ENCODE measurements at places on chromosomes 6 and 20.
A peak's percentile ranks its signal among the peaks of the same experiment; 100 is the strongest.

- DNase-seq = no peak
Observed at GRCh38 chr6:16704401-16705045, 56.7 kb downstream of the ATXN1 start.

- no peak for DNase-seq
Observed at GRCh38 chr6:117666881-117667280, 8.4 kb upstream of the NUS1 start.

DNA sequence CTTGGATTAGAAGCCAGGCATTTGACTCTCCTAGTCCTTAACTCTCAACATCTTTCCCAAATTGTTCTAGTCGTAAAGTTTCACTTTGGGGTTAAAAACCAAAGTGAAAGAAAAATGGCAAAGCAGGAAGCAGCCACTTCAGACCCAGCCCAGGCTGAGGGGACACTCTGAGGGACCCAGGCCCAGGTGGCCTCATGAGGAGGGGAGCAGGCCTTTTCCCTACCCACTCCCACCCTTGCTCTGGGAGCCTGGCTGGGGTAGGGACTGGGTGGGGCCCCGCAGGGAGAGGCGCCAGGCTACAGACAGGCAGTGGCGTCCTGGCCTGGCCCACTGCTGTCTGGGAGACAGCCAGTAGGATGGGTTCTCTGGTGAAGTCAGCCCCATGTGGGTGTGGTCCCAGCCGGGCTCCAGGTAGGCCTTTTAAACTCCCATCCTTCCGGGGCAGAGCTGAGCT, 68.7 kb upstream of the MYL9 start:
- no peak for DNase-seq

DNA sequence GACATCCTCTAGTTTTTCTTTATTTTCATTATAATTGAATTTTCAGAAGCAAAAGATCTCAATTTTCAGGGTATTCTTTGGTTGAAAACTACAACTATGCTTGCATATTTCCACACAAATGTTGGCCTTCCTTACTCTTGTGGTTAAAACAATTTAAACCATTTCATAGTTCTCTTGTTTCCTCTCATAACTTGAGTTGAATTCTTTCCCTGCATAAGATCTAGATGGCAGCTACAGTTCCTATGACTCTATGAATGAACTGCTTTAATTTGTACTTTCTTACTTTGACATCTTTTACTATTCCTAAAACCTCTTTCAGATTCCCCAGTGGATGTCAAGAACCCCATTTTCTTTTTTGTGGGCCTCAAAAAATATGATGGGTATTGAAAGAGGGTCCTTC, 564.5 kb downstream of the NKAIN2 start:
- DNase-seq = no peak

DNA sequence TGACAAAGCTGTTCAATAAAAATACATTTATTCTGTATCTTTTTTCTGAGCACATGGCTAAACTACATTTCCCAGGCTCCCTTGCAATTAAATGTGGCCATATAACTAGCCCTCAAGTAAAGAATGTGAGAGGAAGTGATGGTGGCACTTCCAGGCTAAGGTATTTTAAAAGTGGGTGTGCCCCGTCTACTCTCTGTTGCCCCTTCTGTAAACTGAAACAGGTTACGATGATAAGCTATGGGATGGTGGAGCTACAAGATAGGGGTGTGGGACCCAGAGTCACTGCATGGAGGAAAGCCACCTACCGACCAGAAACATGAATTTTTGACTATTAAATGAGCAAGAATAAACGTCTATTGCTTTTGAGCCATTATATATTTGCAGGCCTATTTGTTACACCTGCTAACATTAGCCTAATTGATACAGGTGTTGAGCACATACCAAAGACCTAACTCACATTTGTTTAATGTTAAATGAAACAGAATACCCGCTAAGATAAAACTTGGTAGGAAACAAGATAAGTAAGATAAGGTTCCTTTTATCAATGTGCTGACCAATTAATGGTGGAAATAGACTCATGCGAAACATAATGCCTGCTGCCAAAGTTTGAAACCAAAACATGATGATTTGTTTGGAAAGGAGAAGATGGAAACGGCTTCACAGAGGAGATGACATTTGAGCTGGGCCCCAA, 3.1 kb downstream of the FYN start:
- peak; percentile 26 for DNase-seq

DNA sequence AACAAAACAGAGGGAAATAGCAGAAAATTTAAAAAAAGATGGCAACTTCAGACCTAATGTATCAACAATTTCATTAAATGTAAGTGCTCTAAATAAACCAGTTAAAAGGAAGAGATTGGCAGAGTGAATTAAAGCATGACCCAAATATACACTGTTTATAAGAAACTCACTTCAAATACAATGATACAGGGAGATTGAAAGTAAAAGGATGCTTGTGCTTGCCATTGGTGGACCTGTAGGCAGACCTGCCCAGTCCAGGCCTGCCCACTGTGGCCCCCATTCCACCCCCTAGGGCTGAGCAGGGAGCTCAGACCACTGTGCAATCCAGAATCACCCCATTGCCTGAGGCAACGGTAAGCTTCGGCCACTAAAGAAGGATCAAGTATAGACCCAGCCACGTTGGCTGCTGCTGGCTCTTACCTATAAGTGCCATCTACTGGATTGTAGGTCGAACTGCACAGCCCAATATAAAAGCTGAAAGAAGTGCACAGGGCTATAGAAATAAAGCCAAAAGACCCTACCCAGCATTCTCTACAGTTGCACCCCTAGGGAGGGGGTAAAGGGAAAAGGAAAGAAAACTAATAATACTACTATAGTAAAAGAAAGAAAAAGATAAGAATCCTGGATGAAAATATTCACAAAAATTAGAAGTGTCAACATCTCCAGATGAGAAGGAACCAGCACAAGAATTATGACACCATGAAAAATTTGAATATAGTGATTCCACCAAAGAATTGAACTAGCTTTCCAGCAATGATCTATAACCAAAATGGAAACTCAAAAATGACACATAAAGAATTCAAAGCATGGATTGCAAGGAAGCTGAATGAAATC, 36.1 kb downstream of the PSMB1 start:
- peak; percentile 84 for DNase-seq

DNA sequence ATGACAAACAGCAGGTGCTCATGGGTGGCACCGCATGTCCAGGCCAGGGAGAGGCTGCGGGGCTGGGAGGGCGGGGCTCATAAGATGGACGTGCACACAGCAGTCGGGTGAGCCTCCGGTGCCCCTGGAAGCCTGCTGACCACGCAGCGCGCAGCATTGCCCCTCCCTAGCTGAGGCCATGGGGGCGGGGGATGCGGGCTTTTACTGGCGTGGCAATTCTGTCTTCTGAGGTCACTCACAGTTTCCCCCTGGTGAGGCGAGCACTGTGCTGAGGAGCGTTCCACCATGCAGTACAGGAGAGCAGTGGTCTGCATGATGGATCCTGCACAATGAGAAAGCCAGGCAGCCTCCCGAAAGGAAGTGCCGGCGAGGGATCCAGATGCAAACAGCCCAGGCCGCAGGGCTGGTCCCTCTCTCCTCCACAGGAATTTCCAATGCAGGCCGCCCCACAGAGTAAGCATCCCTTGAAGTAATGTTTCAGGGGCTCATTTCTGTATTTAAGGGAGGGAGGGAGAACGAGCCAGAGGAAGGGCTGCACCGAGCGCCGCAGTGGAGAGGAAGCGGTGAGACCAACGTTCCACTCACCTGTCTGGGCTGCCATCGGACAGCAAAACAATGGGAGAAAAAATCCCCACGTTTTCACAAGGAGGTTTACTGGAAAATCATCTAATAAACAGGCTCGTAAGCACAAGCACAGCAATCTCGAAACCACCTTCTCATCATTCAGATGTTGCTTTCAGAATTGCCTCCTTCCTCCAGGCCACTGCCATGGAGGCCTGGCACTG, 56.0 kb downstream of the IRF4 start:
- no peak for DNase-seq

DNA sequence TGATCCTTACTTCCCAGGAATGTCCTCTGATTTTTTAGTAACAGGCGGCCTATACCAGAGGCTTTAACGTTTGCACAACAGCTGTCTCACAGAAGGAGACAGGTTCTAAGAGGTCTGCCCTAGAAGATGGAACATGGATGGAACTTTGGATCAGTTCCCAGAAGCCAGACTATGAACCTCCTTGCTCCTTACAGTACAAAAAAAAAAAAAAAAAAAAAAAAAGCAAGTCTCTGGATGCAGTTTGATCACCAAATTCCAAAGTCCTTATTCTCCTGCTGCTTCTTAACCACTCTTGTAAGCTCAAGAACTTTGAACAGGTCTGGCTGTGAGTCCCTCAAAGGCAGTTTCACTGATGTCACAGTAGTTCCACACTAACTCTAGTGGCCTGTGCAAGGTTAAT, 2.0 kb upstream of the TRMT11 start:
- no peak for DNase-seq

GRCh38 chr6:135209803-135210202, 28.7 kb downstream of the MYB start:
- DNase-seq = no peak

DNA sequence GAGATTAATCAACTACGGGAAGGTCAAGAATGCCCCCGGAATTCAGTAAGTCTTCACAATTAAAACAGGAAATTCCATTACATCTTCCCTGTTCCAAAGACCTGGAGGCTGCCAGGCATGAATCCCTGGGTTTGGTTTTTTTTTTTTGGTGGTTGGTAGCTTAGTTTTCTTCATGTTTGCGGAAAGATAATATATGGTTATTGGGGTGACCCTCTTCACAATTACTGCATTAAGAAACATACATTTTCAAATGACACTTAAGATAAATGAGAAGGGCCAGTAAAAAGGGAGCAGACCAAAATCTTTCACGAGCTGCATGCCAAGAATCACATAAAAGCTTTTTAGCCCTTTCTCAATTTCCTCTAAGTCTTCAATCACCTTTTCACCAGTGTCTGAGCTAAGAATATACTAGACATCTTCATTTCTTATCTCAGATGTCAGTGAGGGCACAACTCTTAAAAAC, 64.0 kb downstream of the KIF13A start:
- DNase-seq = no peak
